Glomerular endothelial cell (primary cell): ENCODE measurements at places on chromosomes 12 and 14.

GRCh38 chr12:121224591-121224990 is 14.7 kb downstream of the P2RX4 start:
- no peak for DNase-seq

DNA sequence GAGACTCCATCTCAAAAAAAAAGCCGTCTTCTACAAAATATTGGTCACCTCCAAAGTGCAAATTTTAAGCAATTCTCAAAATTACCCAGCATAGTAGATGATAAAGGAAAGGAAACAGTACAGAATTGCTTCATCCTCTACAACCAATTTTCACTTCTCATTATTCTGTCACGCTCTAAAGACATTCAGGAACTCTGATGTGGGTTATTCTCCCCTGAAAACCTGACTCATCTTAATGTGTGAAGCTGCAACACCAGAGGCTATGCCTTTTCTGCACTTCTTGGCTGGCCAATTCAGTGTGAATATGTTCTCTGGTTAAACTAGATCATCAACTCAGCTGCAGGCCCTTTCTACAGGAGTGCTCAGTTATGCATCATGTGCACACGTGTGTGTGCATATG is 11.0 kb downstream of the PTGER2 start:
- DNase-seq = no peak

GRCh38 chr14:36428350-36428749 is 91.7 kb downstream of the NKX2-1 start:
- DNase-seq = no peak

GRCh38 chr12:6461401-6462233 is 8.9 kb downstream of the VAMP1 start:
- DNase-seq = no peak

DNA sequence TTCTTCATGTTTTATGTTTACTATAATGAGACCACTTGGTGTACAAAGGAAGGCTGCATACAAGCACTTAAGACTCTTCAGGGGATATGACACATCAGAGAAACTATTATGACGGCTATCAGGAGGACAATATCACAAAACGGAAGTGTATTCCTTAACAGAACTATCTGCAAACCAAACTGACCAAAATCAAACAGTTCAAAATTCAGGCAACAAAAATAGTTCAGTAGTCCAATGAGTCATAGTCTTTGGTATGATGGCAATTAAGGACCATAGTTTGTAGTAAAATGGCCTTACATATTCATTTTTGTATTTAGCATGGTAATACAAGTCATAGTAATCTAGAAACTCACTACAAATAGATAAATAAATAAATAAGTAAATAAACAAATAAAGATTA is 1638.7 kb upstream of the SEL1L start:
- no peak for DNase-seq

- no peak for DNase-seq
Measured at GRCh38 chr12:54411391-54412241, 7.5 kb downstream of the ITGA5 start.

DNA sequence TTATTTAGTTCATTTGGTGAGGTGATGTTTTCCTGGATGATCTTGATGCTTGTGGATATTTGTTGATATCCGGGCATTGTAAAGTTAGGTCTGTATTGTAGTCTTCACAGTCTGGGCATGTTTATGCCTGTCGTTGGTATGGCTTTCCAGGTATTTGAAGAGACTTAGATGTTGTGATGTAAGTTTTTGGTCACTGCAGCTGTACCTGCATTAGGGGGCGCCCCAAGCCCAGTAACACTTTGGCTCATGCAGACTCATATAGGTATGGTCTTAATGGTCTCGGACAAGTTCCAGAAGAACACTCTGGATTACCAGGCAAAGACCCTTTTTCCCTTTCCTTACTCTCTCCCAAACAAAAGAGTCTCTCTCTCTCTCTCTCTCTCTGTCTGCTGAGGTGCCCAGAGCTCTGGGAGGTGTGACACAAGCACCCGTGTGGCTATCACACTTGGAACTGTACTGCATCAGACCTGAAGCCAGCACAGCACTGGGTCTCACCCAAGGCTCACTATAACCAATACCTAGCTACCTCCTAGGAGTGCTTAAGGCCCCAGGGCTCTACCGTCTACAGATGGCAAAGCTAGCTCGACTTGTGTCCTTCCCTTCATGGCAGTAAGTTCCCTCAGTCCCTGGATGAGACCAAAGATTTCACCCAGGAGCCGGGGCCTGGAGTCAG is 425.8 kb upstream of the ATXN7L3B start:
- DNase-seq = no peak

DNA sequence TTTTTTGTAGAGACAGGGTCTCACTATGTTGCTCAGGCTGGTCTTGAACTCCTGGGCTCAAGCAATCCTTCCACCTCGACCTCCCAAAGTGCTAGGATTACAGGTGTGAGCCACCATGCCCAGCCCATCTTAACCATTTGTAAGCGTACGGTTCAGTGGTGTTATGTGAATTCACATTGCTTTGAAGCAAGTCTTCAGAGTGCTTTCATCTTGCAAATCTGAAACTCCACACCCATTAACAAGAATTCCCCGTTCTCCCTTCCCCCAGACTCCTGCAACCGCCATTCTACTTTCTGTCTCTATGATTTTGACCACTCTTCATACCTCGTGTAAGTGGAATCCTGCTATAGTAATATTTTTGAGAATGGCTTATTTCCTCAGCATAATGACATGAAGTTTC is 24.9 kb upstream of the BICDL1 start:
- DNase-seq = no peak

DNA sequence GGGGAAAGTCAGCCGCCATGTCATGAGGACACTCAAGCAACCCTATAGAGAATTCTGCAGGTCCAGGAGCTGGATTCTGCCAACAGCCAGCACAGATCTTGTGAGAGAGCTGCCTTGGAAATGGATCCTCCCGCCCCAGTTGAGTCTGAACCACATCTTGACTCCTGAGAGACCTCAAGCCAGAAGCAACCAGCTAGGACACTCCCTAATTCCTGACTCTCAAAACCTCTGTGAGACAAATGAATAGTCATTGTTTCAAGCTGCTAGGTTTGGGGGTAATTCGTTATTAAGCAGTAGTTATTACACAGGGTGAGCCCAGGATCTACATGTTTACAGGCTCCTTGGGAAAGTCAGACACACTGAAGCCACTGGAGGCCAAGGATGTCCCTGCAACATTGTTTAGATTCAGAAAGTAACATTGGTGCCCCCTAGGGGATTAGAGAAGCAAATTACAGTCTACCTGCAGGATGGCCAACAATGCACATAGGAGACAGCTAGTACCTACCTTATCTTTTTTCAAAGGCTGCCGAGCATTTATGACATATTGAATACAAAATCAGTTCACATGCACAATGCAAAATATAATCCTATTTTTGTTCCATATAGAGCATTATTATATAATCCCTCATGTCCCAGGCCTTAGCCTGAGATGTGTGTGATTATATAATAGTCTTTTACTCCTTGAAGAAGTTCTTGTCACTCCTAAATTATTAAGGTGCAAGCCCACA is 57.9 kb upstream of the FICD start:
- DNase-seq = no peak

DNA sequence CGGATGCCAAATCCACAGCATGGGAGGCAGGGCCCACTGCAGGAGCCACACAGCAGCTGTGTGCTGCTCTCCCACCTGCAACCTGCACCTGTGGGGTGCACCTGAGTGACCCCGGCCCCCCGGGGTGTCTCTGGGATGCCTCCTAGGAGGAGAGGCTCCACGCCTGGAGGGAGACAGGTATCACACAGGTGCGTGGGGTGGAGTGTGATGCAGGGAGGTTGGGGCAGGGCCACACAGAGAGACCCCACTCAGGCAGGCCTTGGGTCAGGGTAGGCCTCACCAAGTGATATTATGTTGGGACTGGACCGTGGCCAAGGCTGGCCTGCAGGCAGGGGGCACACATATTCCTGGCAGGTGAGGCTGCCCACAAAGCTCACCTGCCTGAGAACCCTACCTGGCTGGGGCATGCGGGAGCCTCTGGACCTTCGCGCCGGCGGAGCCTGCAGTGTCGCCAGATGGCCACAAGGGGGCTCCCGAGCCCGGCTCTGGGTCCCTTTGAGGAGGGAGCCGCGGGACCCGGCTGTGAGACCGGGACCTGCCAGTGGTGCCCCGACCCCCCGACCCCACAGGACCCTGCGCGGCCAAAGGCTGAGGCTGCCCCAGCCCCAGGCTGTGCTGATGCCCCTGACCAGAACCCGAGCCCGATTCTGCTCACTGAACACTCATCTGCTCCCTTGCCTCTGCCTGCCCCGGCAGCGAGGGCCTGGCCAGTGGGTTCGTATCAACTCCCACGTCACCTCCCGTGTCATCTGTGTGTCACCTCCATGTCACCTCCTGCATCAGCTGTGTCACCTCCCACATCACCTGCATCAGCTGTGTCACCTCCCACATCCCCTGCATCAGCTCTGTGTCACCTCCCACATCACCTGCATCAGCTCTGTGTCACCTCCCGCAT is 11.4 kb downstream of the TMEM121 start:
- no peak for DNase-seq

DNA sequence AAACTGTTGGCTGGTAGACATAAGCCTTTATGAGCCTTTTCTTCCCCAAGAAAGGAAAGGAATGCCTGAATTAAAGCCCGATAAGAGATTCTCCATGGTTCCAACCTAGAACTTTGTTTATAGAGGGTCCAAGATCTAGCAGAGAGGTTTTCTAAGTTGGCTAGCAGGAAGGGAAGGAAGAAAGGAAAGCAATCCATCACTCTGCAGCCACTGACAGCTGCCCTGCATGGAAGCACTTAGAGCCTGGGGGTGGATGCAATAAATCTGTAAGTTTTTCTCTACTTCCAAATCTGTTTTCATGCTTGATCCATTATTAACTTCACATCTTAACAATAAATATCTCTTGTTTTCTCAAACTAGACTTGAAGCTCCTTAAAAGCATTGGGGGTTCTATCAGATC is 224.4 kb downstream of the KSR2 start:
- no peak for DNase-seq

DNA sequence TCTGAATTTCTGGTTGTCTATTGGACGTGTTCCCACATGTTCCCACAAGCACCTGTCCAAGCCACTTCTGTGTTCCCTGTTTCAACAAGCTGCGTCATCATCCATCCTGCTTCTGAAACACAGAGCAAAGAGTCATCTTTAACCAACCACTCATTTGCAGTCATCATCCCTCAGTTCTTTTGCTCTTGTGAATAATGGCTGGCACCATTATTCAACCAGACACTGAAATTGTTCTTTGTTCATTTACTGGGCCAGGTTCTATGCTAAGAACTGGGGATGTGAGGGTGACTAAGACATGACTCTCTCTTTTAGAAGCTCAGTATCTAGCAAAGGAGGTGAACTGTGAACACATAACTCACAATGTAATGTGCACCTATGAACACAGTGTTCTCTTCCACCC is 40.7 kb upstream of the ANO4 start:
- no peak for DNase-seq

- no peak for DNase-seq
Measured at GRCh38 chr14:39140170-39140569, 26.0 kb downstream of the GEMIN2 start.

- DNase-seq = no peak
Measured at GRCh38 chr12:7078163-7078562, 14.1 kb downstream of the C1R start.

- DNase-seq = no peak
Measured at GRCh38 chr12:123502163-123502704, 31.3 kb downstream of the RILPL1 start.

DNA sequence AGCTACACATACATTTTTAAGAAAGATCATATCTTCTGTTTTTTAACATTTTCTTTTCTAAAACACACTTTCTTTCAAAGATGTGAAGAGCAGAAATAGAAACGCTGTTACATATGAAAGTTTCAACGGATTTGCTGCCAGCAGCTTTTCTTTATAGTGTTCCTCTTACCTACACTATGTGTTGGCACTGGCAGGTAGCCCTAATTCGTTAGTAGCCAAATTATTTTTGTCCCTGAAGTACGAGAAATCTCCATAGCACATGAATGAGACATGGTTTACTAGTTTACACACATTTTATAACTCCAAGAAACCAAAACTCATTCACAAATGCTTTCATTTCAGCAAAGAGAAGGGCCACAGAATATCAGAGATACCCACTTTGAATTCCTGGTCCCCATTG is 6.6 kb downstream of the SOX5 start:
- DNase-seq = no peak

DNA sequence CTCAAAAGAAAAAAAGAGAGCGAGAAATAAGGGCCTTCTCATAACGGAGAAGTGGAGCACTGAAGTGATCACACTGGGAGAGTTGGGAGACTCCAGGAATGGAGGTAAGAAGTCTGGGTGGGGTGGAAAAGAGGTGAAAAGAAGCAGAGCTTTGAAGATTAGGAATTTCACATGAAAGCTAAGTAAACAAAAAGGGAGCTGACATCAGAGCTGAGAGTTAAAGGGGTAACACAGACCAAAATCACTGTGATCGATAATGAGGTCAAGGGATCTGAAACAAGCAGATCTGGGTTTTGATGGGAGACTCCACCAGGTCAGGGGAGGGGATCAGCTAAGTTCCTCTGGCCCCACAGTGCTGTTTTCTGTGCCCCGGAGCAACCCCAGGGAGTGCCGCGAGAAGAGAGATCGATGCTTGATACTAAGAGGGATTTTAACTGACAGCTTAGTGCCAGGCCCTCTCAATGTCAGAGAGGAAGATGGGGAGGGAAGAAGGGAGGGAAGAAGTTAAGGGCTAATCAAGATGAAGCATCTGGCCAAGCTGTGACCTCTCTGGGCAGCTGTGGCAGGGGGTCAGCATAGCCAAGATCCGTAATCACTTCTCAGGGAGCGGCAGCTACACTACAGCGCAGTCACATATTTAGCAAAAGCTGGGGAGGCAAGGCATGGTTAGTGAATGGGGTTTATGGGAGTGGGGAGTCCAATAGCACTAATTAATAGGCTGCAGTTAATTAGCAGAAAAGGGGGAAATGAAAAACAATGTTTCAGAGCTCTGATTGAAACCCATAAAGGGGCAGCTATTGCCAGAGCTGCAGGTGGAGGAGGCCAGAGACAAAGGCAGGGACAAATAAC is 8.0 kb downstream of the AQP6 start:
- DNase-seq = no peak

GRCh38 chr12:66351301-66351700 is 49.0 kb downstream of the HELB start:
- DNase-seq = no peak

DNA sequence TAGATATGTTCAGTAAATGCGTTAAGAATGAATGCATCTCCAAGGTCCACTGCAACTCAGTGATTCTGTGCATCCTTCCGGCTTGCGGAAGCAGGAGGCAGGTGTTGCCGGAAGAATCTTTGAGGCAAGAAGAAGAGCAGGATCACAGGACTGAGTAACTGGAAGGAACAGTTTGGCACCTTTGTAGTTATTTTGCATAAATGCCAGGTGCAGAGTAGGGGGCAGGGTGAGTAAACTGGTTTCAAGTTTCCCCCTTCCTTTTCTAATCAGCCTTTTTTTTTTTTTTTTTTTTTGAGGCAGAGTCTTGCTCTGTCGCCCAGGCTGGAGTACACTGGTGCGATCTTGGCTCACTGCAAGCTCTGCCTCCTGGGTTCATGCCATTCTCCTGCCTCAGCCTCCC is 22.3 kb downstream of the DYRK4 start:
- DNase-seq = no peak

- no peak for DNase-seq
Measured at GRCh38 chr12:73973486-73973885, 564.1 kb upstream of the ATXN7L3B start.
